ENCODE measurements at places on chromosomes 3 and 15.

GRCh38 chr15:67064607-67065530 is 533 bp upstream of the SMAD3 start:
- DNase-seq, result no peak

- no peak for DNase-seq
Measured at GRCh38 chr15:27324886-27325615, 354.1 kb downstream of the GABRG3 start.

- no peak for DNase-seq
Measured at GRCh38 chr3:30421266-30421665, 185.1 kb upstream of the TGFBR2 start.

GRCh38 chr3:10322352-10322710 is 1.4 kb upstream of the SEC13 start:
- no peak for DNase-seq

- no peak for DNase-seq
Measured at GRCh38 chr3:122013448-122013925, 8.6 kb downstream of the ILDR1 start.

GRCh38 chr3:183870563-183870962 is 14.1 kb downstream of the PARL start:
- DNase-seq, result no peak

DNA sequence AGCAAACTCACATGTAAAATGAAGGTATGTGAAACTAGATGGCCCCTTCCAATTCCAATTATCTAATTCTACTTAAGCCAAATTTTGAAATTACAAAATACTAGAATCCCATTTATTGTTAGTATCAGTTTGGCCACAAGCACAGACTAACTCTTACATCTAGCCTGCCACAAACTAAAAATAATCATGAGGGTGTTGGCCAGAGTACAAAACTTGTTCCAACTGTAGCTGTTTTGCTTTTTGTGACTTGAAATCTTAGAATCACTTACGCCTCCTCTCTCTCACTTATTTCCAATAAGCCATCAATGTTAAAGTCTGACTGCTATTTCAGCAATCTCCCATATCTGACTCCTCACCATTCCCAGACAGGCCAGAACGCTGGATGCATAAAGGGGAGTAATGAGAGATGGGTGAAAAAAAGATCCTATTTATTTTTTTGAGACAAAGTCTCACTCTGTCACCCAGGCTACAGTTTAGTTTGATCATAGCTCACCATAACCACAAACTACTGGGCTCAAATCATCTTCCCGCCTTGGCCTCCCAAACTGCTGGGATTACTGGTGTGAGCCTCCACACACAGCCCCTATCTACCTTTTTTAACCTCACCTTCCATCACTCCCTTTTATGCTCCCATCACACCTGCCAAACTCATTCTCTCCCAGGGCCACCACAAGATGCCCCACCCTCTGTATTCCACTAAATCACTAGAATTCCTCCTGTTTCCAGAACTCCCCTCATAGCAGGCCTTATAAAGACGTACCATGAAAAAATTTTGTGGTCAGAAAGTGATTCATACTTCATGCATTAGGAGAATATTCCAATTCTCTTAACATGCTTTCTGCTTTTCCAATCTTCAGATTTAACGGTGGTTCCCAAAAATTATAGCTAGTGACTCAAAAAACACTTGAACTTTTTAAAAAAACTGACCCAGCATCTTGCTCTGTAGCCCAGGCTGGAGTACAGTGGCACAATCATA is 36.5 kb downstream of the ATOSA start:
- no peak for DNase-seq

DNA sequence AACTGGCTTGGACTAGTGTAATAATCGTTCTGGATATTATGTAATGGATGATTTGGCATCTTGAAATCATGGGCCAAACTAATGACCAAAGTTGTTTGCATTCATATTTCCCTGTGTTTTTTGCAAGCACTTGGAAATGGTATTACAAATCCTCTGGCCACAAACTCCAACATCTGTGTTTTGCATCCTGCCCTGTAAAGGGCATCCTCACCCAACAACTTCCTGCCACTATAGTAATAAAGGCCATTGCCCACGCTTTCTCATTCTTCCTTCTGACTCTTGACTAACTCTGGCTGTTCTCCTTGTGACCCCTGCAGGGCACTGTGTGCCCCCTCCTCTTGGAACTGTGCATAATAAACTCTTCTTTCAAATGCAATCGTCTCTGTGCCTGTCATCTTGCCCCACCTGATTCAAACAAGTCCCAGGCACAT is 25.4 kb upstream of the PSMD6 start:
- no peak for DNase-seq

DNA sequence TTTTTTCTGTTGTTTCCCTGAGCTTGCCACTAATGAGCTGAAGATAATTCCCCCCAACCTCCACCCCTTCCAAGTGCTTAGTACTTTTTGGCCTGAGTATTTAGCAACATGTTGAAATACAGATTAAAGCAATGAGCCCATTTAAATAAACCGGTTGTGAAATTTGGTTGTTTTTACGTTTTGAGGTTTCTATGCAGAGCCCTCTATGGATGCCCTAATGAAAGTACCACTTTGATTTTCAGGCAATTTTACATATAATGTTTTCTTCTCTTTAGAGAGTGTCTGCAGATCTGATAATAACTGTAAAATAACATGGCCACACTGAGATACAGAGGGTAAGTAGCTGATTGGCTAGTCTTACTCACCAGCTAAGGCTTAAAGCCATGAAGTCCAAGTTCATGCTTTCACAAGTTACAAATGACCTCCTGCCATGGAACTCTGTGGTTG is 139.4 kb upstream of the SLC7A14 start:
- DNase-seq, result no peak

GRCh38 chr15:85973584-85974347 is 105.9 kb upstream of the AGBL1 start:
- DNase-seq, result no peak

DNA sequence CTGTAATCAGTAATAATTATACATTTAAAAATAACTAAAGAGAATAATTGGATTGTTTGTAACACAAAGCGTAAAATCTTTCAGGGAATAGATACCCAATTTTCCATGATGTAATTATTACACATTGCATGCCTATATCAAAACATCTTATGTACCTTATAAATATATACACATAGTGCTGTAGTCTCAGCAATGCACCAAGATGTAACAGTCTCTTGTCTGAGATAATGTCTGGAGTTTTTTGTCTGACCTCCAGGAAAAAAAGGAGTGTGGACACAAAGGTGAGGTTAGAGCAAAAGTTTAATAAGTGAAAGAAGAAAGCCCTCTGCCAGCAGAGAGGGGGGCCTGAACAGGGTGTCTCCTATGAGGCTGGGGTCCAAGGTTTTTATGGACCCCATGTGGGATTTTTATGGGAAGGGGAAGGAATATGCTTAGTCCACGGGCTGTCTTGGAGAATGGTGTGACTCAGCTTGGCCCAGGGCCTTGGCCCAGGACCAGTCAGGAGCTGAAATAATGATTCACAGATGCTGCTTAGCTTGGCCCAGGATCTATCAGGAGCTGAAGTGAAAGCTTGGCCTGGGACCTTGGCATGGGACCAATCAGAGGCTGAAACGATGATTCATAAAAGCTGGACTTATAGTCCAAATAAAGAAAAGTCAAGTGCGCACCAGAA is 545.0 kb downstream of the ZPLD1 start:
- DNase-seq, result no peak

- no peak for DNase-seq
Measured at GRCh38 chr3:8529738-8530525, 28.3 kb downstream of the LMCD1 start.

GRCh38 chr15:73964736-73965093 is 27.4 kb downstream of the STOML1 start:
- peak; percentile 74 for DNase-seq

DNA sequence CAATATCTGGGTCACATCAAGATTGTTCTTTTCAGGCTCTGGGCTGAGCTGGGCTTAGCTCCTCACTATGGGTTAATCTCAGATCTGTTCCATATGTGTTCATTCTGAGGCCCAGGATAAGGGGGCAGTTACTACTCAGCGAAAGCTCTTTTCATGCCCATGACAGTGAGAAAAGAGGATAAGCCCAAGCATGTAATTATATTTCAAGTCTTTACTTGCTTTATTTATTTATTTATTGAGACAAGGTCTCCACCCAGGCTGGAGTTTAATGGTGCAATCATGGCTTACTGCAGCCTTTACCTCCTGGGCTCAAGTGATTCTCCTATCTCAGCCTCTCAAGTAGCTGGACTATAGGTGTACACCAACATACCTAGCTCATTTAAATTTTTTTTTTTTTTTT is 44.7 kb upstream of the SELENOK start:
- DNase-seq, result no peak

DNA sequence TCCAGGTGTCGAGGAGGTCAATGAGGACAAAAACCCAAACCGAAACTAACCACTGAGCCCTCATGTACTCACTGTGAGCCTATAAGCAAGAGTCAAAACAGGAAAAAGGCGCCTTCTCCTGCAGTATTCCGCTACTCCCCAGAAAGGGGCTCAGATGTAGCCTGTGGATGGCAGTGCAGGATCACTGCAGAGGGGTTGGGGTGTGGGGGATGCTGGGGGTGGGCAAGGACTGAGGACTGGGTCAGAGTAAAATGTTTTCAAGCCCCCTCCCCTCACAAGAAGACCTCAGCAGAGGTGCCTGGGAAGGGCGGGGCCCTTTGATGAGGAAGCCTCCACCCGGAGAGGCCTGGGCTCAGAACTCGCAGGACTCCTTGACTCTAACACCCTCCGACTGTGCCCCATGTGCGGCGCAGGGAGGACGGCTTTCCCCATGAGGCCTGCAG is 170.1 kb downstream of the OSBPL10 start:
- DNase-seq, result no peak

DNA sequence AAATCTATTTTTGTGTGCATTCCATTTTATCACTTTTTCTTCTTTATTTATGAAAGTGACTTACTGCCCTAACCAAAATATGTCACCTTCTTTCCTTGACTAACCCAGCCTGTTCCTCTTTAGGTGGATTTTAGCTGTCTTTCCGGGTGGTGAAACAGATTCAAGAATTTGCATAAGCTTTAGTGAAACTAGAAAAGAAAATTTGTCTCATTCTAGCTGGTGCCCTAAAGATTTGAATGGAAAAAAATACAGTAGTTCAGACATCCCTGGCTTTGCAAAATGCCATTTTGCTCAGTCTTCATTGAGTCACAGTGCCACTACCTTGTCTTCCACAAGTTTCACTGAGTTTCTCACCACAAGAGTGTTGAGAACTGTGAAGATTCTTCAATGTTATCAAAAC is 28.2 kb upstream of the CCDC50 start:
- no peak for DNase-seq

- DNase-seq, result no peak
Measured at GRCh38 chr3:187909866-187910265, 164.6 kb upstream of the BCL6 start.

- no peak for DNase-seq
Measured at GRCh38 chr3:13866041-13866965, 13.6 kb downstream of the WNT7A start.

DNA sequence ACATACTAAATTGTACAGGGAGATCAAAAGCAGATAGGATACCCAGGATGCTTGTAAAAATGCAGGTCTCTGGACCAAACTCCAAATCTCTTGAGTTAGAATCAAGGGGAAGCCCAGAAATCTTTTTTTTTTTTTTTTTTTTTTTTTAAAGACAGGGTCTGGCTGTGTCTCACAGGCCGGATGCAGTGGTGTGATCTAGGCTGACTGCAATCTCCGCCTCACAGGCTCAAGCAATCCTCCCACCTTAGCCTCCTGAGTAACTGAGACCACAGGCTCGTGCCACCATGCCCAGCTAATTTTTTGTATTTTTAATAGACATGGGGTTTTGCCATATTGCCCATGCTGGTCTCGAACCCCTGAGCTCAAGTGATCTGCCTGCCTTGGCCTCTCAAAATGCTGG is 373.5 kb downstream of the SHQ1 start:
- DNase-seq, result no peak

GRCh38 chr3:134392336-134392983 is 18.2 kb upstream of the AMOTL2 start:
- no peak for DNase-seq

GRCh38 chr15:75895731-75896130 is 7.9 kb upstream of the FBXO22 start:
- no peak for DNase-seq

- no peak for DNase-seq
Measured at GRCh38 chr15:81163961-81164800, 30.1 kb downstream of the CFAP161 start.

- no peak for DNase-seq
Measured at GRCh38 chr3:23859012-23859743, 53.4 kb downstream of the UBE2E1 start.

- no peak for DNase-seq
Measured at GRCh38 chr3:151315136-151315535, 1.5 kb downstream of the GPR87 start.

DNA sequence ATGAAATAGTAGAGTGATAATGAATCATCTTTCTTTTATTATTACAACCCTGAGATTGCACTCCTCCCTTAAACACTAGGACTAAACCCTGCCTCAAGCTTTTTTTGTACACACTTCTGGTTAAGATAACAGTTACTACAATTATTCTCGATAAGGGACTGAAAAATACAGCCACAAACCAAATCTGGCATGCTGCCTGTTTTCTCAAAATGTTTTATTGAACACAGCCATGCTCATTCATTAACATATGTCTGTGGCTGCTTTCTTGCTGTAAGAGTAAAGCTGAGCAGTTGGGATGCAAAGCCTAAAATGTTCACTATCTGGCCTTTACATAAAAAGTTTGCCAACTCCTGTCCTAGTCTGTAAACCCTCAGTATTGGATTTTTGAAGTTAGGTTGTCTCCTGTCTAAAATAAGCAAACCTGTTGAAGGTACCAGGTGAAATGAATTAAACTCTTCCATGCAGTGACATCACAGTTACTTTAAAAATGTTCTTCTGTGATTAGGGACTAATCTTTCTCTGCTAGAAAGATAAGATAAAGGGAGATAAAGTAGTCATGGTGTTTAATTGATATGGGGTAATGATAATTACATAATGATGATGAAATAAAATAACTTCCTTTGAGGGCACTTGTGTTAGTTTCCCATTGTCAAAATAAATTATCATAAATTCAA is 218.2 kb downstream of the STXBP5L start:
- no peak for DNase-seq

- no peak for DNase-seq
Measured at GRCh38 chr3:157573780-157574378, 70.7 kb upstream of the VEPH1 start.

- no peak for DNase-seq
Measured at GRCh38 chr3:101850246-101851051, 1.1 kb downstream of the NFKBIZ start.

- no peak for DNase-seq
Measured at GRCh38 chr3:116316771-116317170, 128.5 kb downstream of the LSAMP start.

- DNase-seq, result no peak
Measured at GRCh38 chr3:4836516-4836915, 142.7 kb upstream of the BHLHE40 start.

GRCh38 chr15:85394554-85395333 is 14.3 kb downstream of the AKAP13 start:
- no peak for DNase-seq

DNA sequence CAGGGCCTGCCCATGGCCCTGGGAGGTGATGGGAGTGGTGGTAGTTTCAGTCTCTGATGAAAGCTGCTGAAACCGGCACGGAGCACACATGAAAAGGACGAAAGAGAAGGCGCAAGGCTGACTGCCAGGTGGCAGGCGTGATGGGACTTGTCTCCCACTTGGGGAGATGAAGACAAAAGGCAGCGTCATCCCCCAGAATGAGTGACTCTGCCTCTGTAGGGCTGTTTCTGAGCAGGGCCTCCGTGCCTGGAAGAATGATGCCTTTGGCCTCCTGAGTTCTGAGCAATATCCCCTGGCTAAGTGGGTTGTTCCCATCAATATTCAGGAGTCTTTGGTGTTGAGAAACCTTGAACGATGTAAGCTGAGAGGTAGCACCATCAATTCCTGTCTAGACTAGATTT is 237.8 kb downstream of the OPA1 start:
- DNase-seq, result no peak

- no peak for DNase-seq
Measured at GRCh38 chr15:66675446-66675845, 26.6 kb upstream of the SMAD6 start.
